Osteoblast (primary cell): ENCODE measurements at places on chromosomes 1 and 21.

- DNase-seq: no peak
Observed at GRCh38 chr1:192849011-192849410, 40.2 kb downstream of the RGS2 start.

DNA sequence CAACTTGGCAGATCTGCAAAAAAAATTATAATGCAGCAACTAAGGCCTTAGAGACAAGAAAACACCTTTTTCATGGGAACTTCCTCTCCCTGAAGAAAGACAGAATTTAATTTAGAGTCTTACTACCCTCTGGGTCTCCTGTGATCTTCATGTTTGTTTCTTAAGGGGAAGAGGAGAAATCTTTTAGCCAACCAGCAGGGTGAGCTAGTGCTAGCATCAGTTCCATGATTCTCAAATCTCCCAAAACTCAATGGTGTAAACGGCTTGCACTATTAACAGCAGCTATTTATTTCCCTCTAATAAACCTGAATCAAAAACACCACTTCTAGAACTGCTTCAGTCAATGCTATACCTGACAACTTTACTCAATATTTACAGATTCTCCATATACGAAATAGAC is 3.8 kb downstream of the ZNF644 start:
- DNase-seq: peak; percentile 65

GRCh38 chr1:197024460-197024859 is 42.6 kb downstream of the F13B start:
- DNase-seq: no peak

DNA sequence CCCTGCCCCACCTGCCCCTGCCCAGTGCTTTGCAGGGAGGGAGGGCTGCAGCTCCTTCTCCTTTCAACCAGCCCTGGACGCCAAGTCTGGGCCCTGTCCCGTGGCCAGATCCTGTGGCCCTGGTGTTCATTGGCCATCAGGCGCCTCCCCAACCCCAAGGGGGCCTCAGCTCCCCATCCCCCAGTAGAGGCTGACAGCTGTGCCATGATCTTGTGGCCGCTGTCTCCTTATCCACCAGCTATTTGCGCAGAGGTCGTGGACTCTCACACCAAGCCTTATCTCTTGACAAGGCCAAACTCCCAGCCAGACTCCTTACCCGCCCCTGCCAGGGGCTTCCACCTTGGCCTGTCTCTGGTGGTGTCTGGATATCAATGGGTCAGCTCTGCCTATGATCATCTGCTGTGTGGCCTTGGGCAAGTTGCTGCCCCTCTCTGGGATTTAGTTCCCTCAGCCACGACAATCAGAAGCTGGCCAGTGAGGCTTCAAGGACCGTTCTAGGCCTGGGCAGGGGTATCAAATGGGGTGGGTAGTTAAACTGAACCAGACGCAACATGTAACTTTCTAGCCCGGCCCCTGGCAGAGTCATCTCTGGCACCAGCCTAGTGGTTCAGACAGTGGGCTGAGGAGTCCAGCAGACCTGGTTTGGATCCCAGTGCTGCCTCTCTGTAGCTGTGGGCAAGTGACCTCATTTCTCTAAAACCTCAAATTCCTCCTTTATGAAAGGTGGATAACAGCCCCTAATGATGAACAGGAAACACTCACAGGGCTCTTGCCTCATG is 3.3 kb upstream of the COL8A2 start:
- DNase-seq: peak; percentile 98

GRCh38 chr1:204149107-204149506 is 2.7 kb downstream of the ETNK2 start:
- DNase-seq: peak; percentile 62

DNA sequence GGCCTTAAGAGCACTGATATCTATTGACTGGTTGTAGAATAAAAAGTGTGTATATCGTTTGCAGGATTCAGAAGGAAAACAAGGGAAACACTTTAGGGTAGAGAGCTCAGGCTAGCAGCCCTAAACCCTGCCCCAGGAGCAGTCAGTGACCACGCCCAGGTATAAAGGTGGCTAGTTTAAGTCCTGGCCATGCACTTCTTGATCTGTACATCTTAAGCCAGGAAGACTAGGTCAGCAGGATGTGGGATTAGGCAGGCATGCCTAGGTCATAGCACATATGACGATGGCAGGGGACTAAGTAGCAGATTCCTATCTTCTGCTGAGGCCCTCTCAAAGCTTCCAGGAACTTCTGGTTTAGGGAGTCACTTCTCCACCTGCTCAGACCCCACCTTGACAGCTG is 158.0 kb upstream of the CD34 start:
- no peak for DNase-seq

- DNase-seq: no peak
Observed at GRCh38 chr1:247328311-247328710, 3.4 kb downstream of the ZNF496 start.

GRCh38 chr1:236524142-236524894 is 536 bp downstream of the LGALS8 start:
- peak; percentile 90 for DNase-seq

DNA sequence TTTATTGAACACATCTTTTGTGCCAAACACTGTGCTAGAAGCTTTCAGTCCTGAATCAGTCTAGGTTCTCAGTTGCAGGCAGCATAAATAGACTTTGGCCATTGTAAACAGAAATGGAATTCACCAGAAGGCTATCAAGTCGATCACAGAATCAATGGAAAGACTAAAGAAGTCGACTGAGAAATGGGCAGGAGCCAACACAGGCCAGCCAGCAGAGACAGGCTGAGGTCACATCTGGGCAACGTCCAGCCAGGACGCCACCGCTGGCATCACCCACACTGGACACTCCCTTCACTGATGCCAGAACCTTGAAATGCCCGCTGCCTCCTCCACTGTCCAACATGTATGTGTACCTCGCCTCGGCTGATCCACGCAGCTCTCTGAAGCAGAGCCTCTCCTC is 5.5 kb upstream of the CNTN2 start:
- no peak for DNase-seq

DNA sequence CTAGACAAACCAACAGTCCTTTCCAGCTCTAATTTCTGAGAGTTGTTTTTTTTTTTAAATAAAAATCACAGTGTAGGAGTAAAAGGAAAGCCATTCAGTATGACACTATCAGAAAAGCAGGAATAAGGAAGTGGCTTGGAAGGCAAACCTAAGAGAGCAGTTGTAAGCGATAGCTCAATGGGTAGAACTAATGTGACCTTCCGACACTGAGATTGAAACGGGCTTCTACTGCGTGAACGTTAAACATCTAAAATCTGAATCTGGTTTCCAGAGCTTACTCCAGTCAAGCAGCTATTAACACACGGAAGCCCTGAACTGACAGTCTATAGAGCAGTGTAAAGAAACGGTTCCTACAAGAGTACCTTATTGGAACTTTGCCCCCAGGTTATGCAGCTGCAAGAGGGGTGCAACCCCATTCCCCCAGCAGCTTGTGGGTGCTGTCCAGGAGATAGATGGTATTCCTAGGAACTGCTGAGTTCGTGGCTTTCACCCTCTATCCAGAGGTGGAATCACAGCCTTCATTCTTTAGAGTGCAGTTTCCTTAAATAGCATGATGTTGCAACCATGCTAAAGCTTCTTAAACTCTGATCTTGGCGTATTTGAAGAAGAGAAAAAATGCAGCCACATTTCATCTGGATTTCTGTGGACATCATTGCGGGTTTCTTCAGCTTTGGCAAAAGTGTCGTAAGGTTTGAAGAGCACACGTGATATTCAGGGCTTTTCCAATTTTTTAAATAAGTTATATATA is 3.3 kb upstream of the IRF2BP2 start:
- DNase-seq: no peak

DNA sequence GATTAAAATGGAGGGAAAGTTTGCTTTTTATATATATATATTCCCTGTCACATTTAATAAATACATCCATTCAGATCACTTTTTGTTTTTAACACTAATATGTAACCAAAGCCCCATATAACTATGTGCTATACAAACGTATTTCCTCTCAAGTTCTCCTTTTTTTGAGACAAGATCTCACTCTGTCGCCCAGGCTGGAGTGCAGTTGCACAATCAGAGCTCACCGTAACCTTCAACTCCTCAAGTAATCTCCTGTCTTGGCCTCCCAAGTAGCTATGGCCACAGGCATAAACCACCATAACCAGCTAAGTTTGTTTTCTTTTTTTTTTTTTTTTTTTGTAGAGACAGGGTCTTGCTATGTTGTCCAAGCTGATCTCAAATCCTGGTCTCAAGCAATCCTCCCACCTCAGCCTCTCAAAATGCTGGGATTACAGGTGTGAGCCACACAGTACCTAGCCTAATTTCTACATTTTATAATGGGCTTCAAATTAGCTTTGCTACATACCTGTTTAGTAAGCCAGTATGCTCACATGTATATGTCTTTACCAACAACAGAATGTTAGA is 120.0 kb downstream of the TGFBR3 start:
- DNase-seq: no peak

GRCh38 chr1:234707641-234708040 is 97.7 kb upstream of the IRF2BP2 start:
- no peak for DNase-seq

GRCh38 chr1:172277989-172278388 is 142.5 kb upstream of the C1orf105 start:
- DNase-seq: no peak

GRCh38 chr1:116732726-116733125 is 21.5 kb upstream of the CD2 start:
- no peak for DNase-seq

DNA sequence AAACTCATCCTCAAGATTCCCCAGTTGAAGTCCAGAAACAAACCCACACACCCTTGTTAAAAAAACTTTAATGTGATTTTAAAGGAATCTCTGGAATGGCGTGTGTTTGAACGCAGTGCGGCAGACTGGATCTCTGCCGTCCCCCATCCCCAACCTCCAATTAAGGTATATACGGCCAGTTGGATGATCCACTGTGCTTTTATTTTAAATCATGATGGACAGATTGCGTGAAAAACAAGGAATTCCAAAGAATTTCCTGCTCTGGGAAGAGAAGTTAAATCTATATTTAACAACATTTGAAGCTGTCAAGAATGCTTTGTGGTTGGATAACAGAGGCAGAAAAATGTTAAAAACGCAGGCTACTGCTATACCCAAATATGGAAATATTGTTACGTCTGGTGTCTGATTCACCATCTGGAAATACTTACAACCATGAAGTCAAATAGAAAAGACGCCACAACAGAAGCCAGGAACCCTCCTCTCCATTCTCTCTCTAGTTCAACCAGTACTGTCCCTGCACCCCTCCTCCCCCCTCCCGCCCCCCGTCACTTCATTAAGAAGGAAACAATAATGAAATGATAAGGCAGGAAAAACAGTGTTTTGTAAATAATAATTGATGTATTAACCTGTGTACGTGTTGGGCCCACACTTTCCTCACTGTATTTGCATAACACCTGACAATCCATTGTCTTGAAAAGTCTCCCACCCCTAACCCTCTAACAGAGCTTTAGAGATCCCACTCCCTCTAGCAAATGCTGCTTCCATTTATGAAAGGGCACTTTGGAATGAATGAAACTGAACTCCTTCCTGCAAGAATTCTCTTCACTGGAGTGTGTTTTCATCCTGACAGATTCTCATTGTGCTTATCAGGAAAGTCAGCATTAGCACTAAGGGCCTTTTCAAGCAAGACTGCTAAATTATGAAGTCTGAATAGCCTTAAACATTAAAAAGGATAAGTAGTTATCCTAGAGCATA is 2.0 kb upstream of the CCN1 start:
- DNase-seq: peak; percentile 96
